ENCODE measurements at places on chromosomes 13 and 19. TPM values are rescaled to one million over a fixed set of nuclear protein-coding genes. Genes with fewer than 3 reads are reported as not detected.

DNA sequence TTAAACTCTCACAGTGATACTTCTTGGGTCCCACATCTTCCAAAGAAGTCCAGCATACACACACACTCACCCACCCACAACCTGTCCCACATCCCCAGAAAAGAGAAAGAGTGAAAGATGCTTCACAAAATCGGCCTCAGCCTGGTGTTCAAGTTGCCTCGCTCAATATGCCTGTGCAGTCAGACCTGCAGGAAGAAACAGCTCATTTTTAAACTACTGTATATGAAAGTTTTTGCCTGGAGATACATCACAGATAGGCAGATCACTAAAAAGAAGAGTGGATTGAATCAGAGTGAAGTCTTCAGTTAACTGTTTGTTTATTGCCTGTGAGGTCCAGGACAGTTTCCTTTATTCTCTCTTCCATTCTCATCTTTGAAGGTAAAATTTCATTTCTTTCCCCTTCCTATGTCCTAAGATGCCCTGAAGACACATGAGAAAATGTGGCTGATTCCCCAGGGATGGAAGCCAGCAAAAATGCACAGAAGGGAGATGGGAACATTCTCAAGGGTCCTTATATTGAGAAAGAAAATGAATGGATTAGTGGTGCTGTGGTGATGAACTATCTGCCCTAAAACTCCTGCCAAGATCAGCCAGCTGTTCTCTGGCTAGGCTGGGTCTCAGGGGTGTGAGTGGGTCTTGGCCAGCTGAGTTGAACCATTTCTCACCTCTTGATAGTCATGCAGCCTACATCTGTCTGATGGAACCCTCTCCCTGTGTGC, 259.0 kb downstream of the ITGBL1 start:
- no peak for DNase-seq

GRCh38 chr13:96379967-96380366, 290.1 kb downstream of the HS6ST3 start:
- no peak for DNase-seq

DNA sequence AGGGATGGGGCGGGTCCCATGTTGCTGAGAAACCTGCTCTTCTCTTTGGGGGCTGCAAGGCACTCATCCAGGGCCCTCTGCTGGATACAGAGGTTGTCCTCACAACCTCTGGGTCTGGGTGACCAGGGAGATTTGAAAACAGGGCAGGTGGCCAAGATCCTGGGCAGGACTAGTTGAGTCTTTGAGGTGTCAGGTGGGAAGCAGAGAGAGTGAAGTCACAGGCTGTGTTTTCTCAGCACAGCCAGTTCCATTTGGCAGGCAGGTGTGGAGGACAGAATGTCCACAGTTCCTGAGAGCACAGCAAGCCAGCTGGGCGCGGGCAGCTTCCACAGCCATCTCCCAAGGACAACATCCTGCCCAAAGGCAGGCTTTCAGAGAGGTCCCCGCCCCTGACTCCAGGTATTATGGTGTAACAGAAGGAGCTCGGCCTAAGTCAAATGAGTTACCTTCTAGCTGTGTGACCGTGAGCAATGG, 118.8 kb downstream of the NUFIP1 start:
- peak; percentile 13 for DNase-seq

- no peak for DNase-seq
These were observed 8.3 kb downstream of the RYR1 start for GRCh38 chr19:38441657-38442348.

DNA sequence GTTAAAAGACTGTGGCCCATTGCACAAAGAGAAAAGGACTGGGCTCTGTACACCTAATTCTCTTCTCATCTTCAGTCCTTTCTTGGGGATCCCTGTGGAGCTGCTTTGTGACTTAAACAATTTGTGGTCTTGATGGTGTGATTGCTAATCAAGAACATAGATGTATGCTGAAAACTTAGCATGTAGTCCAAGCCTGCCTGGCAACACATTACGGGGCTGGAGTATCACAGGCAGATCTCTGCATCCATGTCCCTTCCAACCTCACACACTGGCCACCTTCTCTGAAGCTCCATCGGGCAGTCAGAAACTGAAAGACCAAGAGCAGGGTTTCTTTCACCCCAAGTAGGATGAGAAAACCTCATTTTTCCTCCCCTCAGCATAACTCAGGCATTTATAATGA, 69.6 kb upstream of the ARGLU1 start:
- DNase-seq, result no peak

- DNase-seq, result peak; percentile 59
These were observed 37.8 kb downstream of the TNFSF14 start for GRCh38 chr19:6632002-6632621.

Gene NKPD1
- 0.51 TPM for total RNA-seq

Gene MEIOSIN
- total RNA-seq, result not detected

Gene PLPP2
- total RNA-seq, result 42.8 TPM

Gene AMER2
- total RNA-seq, result not detected

Gene TMEM238
- 7.2 TPM for total RNA-seq

DNA sequence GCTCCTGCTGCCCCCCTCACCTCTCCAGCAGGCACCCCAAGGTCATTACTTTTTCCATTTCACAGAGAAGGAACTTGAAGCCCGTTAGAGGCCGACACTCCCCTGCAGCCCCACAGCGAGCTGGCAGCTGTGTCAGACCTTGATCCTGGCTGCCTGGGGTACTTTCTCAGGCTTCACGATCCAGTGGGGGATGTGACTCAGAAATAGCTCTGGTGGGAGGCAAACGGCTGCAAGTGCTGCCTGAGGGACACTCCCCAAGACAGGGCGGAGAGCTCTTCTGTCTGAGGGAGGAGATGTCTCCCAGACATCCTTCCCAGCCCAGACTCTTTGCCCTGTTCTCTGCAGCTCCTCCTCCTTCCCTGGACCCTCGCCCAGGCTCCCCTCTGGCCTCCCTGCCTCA, 4.8 kb downstream of the TSKS start:
- DNase-seq, result no peak

DNA sequence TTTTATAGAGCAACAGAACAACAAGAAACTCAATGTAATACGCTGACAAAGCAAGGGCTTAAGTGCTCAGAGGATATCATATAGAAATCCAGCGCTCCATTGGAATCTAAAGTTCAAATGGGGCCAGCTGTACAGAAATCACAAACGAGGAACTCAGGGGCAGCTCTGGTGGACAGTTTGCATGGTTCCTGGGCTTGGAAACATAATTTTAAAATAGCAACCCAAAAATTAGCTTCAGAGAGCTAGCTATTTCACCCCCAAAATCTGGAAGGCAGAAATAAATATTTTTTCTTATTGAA, 19.2 kb upstream of the LATS2 start:
- no peak for DNase-seq

DNA sequence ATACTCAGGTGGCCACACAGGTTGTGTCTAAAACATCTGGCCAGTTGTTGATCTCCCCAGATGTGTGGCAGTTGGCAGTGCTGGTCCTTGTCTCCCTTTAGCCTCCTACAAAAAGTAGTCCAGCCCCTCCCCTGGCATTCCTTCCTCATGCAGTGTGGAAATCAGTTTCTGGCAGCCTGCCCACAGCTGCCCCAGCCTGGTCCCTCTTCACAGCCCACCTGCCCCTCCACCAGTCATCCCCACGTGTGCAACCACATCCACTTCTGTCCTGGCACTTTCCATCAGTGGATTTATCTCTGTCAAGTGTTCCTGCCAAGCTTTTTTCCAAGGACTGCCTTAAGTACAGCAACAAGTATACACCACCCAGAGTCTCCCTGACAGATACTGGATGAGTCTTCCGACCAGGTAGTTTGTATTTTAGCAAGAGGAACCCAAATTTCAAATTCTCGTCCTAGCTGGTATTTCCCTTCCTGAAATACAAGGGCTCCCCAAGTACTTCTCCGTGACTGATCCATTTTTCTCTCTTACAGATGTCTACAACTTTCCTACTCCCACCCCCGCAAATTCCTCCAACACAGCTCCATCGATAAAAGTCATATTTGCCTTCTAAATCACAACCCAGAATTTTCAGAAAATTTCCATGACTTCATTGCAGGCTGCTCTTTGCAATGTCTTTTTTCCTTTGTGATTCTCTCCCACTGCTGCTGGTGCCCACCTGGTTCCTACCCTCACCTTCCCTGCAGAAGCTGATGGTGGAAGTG, 313.5 kb downstream of the FOXO1 start:
- no peak for DNase-seq

Gene RAB3D
- 27.8 TPM for total RNA-seq

Gene ANGPTL8
- not detected for total RNA-seq

- DNase-seq, result no peak
These were observed 96.9 kb downstream of the TBC1D4 start for GRCh38 chr13:75384879-75385707.

GRCh38 chr19:33214596-33214995, 11.1 kb downstream of the SLC7A10 start:
- peak; percentile 14 for DNase-seq

DNA sequence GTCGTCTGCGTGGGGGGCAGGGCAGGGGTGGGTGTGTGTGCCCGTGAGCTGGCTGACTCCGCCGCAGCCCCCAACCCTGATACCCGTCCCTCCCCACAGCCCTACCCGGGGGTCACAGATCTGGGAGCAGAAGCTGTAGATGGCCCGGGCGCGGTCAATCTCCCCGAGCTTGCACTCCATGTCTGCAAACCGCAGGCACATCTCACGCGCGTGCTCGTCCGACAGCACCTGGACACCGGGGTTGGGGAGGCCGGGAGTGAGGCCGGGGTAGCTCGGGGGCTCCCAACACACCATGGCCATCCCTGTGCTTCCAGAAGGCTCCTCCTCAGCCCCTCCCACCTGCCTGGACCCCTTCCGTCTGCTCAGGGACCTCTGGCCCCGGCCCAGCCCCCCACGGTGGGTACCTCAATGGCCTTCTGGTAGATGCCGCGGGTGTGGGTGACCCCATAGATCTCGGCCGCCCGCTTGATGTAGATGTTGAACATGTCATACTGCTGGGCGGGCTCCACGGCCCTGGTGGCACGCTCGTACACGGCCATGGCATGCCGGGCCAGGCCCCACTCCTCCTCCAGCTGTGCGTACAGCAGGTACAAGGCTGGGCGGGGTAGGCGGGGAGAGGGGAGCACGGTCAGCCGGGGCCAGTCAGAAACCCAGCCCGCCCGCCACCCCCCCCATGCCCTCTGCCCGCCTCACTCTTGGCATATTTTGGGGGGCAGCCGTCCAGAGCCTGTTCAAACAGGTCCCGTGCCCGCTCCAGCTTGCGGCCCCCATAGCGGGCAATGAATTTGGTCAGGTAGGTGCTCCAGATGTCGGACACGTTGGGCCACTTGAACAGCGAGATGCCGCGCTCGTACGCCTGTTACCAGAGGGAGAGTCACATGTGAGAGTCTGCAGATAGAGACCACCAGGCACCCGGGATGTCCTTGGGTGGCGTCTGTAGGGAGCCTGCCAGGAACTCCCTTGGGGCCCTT, 8.6 kb downstream of the XAB2 start:
- DNase-seq, result no peak

- DNase-seq, result peak; percentile 42
These were observed 11.3 kb downstream of the CACNG6 start for GRCh38 chr19:54002495-54003315.

GRCh38 chr19:49133621-49134454, 14.5 kb downstream of the PPFIA3 start:
- no peak for DNase-seq

Gene CEACAM20
- total RNA-seq, result not detected

DNA sequence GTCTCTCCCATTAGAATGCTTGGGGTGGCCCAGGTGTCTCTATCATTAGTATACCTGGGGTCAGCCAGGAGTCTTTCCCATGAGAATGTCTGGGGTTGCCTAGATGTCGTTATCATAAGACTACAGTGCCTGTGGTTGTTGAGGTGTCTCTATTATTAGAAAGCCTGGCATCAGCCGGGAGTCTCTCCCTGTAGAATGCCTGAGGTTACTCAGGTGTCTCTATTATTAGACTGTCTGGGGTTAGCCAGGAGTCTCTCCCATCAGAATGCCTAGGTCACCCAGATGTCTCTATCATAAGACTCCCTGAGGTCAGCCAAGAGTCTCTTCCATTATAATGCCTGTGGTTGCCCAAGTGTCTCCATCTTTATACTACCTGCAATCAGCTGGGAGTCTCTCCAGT, 1541.1 kb downstream of the UQCRFS1 start:
- DNase-seq, result no peak

- DNase-seq, result no peak
These were observed 2.8 kb downstream of the USF2 start for GRCh38 chr19:35271546-35271945.

- no peak for DNase-seq
These were observed 83.7 kb downstream of the AKAP11 start for GRCh38 chr13:42355491-42356183.

DNA sequence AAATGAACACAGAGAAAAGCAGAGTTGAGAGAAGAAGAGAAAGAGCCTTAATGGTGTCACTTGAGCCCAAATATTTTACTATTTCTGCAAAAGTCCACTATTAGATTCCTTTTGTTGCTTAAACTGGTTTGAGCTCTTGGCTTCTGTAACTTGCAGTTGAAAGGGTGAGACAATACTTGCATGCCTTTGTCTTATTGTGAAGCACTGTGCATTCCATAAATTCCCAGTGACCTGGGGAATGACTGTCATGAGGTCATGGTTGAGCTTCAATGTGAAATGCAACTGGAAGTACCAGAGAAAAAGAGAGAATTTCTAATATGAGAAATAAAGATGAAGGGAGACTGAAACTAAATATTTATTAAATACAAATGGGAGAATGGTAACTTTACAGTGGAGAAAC, 310.9 kb downstream of the TDRD3 start:
- no peak for DNase-seq

Gene KDM4B
- total RNA-seq, result 20.3 TPM

DNA sequence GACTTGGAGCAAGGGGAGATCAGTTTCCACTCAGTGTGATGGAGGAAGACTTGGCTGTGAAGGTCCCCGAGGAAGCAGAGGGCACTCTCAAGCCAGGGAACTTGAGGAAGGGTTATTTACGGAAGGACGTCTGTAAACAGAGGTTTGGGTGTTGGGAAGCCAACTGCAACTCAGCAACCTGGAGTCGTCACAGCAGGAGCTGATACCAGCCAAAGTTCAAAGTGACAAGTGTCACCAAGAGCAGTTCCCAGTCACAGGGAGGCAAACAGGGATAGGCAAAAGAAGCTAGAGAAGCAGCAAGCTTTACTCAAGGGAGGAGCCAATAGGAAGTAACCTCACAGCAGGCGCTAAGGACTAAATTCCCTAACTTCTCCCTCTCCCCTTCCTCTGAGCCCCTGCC, 205.5 kb downstream of the EFNB2 start:
- DNase-seq, result no peak

Gene SMIM44
- total RNA-seq, result not detected

GRCh38 chr19:45473682-45474605, 6.1 kb downstream of the FOSB start:
- no peak for DNase-seq
